GM12892 (cell line): ENCODE measurements at places on chromosomes 5 and 9.

- no peak for DNase-seq
Measured at GRCh38 chr5:126448720-126449119, 25.5 kb downstream of the GRAMD2B start.

DNA sequence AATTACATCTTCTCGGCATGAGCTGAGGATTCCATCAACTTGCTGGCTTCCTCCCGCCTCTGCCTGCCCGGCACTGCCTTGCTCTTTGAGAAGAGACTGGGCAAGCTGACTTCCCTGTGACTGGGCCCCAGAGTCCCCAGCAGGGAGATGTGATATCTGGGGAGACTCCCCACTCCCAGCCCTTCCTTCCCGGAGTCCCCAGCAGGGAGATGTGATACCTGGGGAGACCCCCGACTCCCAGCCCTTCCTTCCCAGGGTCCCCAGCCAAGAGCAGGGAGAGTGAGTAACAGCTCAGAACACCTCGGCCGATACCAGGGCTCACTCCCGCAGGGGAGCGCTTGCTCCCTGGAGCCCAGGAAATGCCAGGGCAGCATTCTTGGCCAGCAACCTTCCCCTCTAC, 90.1 kb upstream of the NEURL1B start:
- DNase-seq, result no peak

GRCh38 chr5:10775646-10776045, 14.6 kb upstream of the DAP start:
- DNase-seq, result no peak

DNA sequence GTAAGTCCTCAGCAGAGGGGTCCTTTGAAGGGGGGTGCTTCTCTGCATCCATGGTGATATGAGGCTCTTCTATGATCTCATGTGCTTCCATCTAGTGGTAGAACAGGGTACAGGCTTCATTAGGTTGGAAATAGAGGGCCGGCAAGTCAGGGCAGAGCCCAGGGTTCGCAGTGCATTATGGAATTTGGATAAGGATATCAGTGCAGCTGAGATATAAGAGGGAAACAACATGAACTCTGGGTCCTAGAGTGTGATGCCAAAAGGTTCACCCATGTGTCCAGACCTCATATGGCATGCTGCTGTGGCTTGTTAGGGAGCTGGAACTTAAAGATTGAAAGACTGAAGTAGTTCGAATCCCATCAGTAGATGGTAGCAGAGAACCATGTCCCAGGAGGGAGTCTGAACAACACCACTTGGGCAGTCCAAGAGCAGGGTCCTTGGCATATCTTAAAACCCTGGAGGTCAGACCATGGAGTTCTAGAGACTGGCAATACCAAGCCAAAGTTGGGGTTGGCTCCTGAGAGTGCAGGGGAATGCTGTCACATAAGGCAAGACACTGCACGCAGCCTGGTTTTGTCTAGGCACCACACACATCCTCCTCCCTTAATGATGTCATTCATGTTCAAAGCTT, 2.3 kb downstream of the FAM221B start:
- no peak for DNase-seq

DNA sequence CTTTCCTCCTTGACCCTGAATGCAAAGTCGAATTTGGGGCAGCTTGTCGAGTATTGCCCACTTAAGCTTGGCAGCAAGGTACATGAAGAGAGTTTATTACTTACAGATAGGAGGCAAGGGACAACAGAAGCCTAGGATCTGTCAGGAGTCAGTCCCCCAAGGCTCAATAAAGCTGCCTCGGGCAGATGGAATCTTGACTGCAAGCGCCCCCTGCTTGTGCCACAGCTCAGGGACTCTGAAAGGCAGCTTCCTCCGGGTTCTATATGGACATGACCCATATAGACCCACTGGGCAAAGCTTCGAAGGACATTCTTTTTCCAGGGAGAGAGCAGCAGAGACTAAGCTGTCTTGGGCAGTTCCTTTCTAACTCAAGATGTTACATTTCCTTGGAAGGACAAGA, 971.5 kb downstream of the EFNA5 start:
- DNase-seq, result no peak

GRCh38 chr9:100440071-100440470, 13.1 kb downstream of the MSANTD3 start:
- DNase-seq, result no peak

DNA sequence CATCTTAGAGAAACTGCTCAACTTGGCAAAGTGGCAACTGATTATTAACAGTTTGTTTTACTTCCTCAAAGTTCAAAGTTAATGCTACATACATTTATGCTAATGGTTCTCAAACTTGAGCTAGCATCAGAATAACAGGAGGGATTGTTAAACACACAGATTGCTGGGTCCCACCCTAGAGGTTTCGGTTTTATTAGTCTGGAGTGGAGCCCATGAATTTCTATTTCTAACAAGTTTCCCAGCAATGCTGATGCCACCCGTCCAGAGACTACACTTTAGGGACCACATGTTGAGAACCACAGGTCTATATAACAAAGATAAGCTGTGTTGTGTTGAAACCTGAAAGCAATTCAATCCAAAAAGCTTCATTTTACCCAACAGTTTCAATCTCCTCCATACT, 95.3 kb downstream of the FBXW11 start:
- DNase-seq, result no peak

DNA sequence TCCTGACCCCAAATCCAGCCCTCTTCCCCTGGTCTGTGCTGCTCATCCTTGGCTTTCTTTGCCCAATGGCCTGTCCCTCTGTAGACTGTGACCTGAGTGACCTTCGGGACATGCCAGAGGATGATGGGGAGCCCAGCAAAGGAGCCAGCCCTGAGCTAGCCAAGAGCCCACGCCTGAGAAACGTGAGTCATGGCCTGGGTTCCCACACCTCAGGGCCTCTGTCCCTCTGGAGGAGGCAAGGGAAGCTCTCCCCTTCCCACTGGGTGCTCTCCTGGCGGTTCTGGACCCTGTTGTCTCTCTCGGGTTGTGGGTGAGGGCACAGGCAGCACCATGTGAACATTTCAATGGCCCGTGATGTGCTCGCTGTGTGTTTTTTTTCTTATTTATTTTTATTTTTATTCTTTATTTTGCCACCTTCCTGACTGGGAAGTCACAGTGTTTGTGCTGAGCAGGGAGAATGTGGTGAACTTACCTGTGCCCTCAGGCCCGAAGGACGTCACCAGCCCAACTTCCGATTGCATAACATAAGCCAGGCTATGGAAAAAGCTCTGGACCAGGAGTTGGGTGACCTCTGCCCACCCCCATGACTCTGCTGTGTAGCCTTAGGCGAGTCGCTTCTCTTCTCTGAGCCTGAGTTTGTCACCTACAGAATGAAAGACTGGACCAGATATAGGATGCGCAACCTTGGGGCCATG, 29.5 kb downstream of the AFAP1L1 start:
- DNase-seq, result no peak

- DNase-seq, result no peak
Measured at GRCh38 chr5:170641589-170642031, 137.8 kb downstream of the KCNIP1 start.

DNA sequence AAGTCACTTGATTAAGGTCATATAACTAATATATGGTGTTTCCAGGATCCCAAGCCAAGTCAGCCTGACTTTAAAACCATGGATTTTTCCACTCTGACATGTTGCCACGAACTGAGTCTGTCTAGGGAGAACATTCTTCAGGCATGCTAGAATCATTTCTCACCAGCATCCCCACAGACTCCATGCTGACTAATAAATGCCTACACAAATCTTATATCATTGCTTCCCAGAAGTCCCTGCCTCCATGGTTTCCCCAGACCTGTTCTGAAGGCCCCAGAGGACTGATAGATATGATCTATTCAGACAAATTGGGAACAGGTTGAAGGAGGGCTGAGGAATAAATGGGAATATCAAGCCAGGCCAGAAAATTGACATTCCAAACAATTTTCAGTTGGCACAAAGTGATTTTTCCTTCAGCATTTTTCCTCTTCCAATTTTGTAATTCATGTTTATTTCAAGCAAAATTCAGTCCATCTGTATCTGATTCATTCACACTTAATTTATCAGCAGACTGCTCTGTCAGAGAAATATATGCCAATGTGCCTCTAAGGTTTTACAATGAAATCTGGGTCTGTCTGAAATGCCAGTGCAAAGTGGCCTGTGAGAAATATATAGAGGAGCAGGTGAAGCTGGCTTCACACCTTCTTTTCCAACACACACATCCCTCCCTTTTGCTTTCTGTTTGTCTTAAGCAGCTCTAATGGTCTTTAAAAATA, 413.6 kb upstream of the TNC start:
- DNase-seq, result no peak

DNA sequence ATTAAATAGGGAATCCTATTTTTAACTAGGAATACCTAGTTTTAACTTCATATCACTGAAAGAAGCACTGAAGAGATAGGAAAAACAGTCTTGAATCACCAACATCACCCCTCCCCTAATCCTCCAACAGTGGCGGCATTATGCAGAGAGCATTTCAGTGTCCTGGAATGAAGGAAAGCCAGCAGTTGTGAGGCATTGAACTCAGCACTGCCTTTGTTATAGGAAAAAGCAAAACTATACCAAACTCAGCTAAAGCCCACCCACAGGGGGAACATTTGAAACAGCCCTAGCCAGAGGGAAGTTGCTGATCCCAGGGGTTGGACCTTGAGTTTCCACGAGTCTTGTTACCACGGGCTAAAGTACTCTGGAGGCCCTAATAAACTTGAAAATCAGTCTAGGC, 310.6 kb upstream of the EDIL3 start:
- DNase-seq, result no peak

GRCh38 chr5:112136773-112137172, 282.3 kb downstream of the EPB41L4A start:
- no peak for DNase-seq

DNA sequence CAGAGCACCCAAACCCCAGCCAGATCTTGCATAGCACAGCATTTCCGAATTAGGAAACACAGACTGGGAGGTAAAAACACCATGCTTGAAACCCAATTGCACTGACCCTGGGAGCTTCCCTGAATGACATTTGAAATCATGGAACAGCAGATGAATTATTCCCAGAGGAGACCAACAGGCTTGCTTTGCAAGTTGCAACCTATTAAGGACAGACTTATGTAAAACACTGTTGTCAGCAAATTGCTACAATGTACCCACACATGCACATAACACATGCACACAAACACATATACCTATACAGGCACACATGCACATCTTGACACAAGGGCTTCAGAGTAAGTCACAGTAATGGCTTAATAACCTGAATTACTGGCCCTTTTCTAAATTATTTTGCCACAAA, 984.8 kb downstream of the DNAH5 start:
- no peak for DNase-seq

GRCh38 chr5:174567506-174568141, 156.8 kb upstream of the MSX2 start:
- no peak for DNase-seq

DNA sequence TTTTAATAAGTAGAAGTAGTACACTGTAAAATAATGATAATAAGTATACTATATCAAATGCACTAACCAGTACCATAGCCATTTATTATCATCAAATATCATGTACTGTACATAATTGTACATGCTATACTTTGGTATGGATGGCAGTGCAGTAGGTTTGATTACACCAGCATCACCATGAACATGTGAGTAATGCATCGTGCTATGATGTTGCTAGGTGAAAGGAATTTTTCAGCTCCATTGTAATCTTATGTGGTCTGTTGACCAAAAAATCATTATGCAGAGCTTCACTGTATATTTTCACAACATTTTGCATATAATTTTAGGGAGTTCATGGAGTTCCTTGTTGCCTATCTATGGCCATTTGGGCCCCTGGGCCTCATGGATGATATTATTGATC, 72.2 kb upstream of the HMHB1 start:
- no peak for DNase-seq

- DNase-seq, result no peak
Measured at GRCh38 chr9:76969716-76970115, 49.7 kb upstream of the FOXB2 start.

DNA sequence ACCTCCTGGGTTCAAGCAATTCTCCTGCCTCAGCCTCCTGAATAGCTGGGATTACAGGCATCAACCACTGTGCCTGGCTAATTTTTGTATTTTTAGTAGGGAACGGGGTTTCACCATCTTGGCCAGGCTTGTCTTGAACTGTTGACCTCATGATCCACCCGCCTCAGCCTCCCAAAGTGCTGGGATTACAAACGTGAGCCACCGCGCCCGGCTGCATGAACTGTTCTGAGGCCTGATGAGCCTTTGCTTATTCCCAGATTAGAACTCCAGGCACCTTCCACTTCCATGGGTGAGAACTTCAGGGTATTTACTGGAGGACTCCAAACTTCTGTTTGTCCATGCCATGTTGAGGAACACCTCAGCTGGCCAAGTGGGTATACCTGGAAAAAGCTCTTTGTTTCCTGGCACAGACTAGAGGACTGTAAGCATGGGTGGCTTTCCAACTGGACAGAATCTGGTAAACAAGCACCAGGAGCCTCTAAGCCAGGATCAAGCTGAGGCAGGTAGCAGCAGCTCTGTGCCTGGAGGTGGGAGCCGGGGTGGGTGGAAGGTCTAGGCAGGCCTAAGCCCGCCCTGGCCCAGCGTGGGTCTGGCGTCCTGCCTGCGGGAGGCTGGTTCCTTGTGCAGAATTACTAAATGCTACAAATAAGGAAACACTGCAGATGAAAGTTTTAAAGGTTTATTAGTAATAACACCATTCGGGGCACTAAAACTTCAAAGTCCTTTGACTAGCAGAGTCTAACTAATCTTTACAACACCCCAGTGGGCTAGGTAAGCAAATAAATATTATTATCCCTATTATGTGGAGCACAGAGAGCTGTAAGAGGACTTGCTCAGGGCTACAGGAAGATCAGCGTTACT, 78.4 kb downstream of the SEMA5A start:
- no peak for DNase-seq

DNA sequence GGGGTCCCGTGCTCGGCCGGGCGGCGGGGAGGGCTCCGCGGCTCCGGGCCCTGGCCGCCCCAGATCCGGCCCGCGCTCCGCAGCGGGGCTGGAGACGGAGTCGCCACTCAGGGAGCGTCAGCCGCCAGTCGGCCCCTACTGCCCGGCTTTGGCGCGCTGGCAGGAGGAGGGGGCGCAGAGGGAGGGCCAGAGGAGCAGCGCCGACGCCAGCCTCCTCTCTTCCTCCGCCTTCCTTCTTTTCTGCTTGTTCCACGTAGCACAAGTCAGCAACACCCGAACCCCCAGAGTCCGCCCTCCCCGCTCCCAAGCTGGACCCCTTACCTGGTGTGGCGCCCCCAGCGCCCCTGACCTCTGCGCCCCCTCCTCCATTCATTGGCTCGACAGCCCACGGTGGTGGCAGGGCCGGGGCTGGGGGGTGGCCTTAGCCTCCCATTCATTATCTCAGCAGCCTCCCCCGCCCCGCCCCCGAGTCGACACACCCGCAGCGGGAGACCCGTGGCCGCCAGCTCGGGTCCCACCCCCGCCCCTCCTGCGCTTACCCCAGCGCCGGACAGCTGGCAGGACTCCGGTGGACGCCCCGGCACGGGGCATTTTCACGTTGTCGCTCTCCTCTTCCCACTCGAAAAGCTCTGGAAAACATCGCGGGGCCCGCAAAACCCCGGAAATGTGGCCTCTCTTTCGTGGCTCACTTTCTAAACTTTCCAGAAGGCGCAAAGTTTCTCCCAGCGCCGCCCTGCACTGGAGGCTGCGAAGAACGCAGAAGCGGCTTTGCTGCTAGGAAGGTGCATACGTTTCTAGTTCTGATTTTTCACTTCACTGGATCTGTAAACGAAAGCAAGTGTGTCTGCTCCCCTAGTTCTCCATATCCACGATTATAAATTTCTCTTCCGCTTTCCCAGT, at the start of gene LPAR1:
LPAR1 (minus strand) TSS at position 140 of the 900 bp plus-strand sequence. CDS start 66,353 bp downstream, outside the sequence.
- DNase-seq, result peak; percentile 7

- DNase-seq, result no peak
Measured at GRCh38 chr5:59332236-59332973, 561.1 kb downstream of the PDE4D start.

GRCh38 chr9:99602854-99603253, 218.8 kb upstream of the NR4A3 start:
- DNase-seq, result no peak
